HS-5 (cell line): ENCODE measurements at places on chromosomes 11 and 22.

DNA sequence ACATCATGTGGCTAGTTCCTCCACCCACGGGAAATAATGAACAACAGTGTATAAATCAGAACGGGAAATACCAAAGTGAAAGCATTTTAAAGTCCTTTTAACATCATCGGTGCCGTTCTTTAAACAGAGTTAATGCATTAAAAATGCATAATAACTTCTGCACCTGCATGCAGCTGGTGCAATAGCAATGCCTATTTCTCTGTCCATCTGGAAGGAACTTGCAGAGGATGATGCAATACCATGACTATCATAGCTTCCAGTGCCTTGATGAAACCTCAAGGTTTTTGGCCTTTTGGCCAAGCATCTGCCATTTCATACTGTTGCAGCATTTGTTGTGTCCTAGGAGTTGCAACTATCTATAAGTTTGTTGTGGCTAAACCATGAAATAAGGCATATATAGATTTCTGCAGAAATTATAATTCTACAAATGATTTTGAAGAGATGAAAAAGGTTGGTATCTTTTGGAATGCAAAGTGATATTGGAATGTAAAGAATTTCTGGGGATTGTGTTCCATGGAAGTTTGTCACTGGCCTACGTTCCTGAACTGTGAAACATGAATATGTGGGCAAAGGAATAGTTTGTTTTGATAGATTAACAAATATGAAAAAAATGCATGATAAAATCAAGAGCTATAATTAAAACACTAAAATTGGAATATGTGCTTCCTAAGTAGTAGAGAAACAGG, 9.8 kb upstream of the EIF3F start:
- peak; percentile 96 for DNase-seq

DNA sequence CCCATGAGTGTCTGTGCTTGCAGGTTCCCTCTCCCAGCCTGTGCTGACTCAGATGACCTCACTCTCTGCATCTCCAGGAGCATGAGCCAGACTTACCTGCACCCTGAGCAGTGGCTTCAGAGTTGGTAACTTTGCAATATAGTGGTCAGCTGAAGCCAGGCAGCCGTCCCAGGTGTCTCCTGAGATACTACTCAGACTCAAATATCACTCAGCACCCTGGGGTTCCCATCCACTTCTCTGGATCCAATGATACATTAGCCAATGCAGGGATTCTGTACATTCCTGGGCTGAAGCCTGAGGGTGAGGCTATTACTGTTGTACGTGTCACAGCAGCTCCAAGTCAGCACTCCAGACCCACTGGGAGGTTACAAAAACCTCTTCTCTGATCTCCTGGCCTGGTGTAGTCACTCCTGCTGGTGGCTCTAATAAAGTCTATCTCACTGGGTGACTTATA, 87.8 kb upstream of the TOP3B start:
- no peak for DNase-seq

GRCh38 chr22:45776313-45776585, 104.6 kb downstream of the ATXN10 start:
- DNase-seq: no peak

DNA sequence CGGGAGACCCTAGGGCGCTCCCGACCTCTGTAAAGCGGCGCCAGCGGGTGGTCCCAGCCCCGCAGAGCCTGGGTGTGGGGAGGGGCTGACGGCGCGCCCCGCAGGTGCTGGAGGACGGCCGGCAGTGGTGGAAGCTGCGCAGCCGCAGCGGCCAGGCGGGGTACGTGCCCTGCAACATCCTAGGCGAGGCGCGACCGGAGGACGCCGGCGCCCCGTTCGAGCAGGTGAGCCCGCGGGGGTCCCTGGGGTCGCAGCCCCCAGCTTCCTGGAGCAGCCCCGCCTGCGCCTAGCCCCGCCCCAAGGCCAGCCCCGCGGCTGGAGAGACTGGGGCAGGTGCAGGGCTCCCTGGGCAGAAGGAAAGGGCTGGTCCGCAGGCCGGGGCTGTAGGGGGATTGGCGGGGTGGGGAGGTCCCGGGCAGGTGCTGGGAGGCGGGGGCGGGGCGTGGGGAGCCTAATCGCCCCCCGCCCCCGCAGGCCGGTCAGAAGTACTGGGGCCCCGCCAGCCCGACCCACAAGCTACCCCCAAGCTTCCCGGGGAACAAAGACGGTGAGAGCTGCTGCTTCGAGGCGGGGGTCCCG, 19.7 kb downstream of the EPS8L2 start:
- no peak for DNase-seq

DNA sequence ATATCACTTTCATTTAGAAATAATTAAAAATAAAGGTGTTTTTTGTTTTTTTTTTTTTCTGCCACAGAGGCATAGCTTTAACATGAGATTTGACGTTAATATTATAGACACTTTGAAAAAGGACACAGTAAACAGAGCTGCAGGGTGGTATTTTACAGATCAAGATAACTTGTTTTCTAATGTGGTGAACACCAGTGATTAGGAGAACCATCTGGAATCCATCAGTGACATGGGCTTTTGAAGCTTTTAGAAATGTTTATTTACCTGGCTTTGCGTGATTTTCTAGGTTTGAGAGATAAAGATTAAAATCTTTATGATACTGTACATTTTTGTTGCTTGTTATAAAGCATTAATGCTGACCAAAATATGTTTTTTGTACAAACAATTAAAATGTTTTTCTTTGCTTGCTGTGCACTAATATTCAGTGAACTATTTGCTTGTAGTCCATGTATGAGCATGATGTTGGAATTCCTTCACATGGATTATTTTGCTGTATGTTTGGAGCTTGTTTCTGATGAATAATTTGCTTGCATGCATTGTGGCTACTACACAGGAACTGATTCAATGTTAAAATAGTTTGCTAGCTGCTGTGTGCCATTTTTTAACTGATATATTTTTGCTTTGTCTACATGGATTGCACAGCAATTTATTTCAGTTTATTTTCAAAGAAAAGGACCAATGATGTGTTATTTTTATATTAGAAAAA, 352.1 kb upstream of the NARS2 start:
- no peak for DNase-seq

DNA sequence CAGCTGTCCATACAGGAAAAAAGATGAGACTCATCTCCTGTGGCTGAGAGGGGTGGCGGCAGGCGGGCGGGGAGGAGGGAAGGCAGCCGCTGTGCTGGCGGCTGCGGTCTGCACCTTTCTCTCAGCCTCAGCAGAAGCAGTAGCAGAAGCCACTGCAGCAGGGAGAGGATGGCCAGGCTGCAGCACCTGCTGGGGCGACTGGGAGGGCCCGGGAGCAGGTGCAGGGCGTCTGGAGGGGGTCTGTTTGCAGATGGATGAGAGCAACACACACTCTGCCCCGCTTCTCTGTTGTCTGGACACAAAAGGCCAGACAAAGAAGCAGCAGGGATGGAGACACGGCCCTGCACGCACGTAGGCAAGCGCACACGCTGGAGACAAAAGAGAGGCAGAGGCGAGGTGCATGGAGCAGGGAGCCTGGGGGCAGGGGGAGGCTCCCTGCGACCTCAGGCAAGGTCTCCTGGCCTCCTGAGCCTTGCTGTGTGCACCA, 9.3 kb upstream of the MIAT start:
- DNase-seq: no peak

GRCh38 chr22:25361899-25362214, 142.4 kb downstream of the CRYBB2 start:
- no peak for DNase-seq

DNA sequence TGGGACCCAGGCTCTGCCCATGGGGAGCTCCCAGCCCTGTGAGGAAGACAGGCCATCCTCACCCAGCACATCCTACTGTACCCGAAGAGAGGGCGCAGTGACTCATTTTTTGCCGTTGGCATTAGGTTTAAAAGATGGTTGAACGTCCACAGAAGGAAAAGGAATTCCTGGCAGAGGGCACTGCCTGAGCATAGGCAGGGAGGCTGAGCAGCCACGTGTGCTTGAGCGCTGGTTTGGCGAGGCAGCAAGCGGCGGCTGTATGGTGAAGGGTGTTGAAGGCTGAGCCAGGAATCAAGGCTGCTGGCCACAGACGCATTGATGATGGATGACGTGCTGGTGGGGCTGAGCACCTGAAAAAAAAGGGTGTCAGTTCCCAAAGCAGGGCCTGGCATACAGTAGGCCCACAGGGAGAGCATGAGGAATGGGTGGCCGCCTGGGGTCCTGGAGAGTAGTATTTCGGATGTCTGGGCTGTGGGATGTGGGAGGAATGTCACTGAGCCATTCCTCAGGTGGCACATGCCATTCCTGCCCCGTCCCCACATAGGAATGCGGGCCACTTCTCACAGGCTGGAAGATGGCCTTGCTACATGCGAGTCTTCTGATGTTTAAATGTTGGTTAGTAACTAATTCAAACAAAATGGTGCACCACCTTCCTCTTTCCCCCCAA, 112.5 kb downstream of the KIAA1671 start:
- no peak for DNase-seq

DNA sequence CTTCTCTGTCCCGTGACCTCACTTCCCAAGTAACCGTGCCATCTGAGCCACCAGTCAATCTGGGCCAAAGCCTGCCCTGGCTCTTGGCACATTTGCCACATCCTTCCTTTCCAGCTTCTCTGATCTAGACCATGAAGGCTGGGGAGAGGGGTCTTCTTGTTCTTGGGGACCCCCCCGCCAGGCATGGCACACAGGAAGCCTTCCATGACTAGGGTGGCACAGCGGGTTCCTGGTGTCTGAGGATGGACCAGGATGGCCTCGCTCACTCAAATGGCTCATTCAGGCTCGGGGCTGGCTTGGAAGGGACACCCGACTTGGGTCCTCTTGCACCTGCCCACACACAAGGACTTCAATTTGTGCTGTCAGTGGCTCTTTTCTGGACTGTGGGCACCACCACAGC, 121.3 kb downstream of the BCR start:
- no peak for DNase-seq

GRCh38 chr22:18064636-18065035, 13.2 kb upstream of the PEX26 start:
- no peak for DNase-seq

DNA sequence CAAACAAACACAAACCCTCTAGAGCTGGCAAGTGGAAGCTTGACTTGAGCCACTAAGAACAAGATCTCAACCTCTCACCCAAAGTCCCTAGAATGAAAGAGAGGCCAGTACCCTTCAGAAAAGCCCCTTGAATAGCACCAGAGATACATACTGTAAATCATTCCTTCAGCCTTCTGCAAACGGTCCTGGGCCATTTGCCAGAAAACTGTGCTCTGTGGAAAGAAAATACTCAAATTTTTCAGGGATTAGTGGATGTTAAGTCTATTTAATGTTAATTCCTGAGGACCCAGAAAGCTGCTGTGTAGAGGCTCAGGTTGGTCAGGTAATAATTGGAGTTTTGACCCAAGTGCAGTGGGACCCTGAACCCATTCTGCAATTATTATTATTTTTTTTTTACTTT, 16.9 kb downstream of the SERPINH1 start:
- no peak for DNase-seq

GRCh38 chr11:65355013-65355775, 643 bp downstream of the TIGD3 start:
- DNase-seq: no peak

DNA sequence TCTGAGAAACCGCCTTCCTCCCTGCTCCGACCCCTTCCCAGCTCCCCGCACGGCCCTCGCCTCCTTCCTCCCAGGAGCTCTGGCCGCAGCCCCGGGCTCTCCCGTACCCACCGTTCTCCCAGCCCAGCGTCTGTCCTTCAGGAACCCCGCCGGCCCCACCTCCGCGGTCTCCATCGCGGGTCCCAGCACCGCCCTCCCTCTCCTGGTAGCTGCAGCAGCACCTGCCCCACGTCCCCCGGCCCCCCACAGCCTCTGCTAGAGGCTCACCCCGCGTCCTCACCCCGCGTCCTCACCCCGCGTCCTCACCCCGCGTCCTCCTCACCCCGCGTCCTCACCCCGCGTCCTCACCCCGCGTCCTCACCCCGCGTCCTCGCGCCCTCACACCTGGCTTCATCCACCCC, 85.9 kb downstream of the WNT7B start:
- DNase-seq: no peak

DNA sequence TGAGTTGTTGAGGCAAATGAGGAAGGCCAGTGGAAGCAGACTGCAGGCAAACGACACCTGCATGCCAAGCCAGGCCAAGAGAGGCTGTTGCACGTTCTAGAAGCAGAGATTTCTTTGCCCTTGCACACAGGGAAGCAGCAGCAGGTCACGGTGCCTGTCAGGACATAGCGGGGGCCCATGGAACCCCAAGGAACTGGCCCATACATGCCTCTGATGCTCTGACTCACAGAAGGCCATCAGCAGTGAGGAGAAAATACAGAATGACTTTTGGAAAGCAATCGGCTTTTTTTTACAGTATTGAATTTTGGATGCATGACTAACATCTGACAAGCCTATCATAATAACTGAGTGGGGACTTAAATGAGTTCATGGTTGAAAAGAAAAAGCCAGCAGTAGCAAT, 123.9 kb downstream of the MPPED1 start:
- DNase-seq: no peak

- DNase-seq: no peak
Measured at GRCh38 chr22:36510966-36511881, 4.4 kb upstream of the FOXRED2 start.

DNA sequence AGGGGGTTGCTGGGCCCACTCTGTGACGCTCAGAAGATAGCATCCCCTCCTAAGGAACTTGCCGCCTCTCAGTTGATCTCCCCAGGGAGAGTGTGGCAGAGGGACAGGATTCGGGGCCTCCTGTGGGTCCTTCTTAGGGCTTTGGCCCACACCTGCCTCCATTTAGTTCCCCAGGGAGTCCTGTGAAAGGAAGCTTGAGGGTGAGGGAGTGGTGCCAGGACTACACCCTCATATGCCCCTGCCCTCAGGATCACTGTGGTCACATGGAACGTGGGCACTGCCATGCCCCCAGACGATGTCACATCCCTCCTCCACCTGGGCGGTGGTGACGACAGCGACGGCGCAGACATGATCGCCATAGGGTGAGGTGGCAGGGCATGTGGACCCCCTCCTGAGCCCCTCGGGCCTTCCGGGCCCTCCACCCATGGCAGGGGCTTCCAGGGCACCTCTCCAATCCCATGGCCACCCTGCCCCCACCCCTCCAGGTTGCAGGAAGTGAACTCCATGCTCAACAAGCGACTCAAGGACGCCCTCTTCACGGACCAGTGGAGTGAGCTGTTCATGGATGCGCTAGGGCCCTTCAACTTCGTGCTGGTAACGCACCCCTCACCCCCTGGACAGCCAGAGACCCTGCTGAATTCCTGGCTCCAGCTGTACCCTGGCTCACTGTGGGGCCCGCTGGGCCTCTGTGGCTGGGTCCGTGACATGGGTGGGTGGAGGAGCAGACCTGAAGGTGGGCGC, 3.5 kb downstream of the INPP5J start:
- DNase-seq: no peak

GRCh38 chr11:72235351-72236057, 8.5 kb downstream of the PHOX2A start:
- DNase-seq: no peak
